ENCODE measurements at places on chromosomes 1 and 21. TPM values are rescaled to one million over a fixed set of nuclear protein-coding genes. Genes with fewer than 3 reads are reported as not detected.

Gene RER1
- total RNA-seq, result 70.1 TPM

Gene PIK3CD
- 130 TPM for total RNA-seq

Gene TRAF3IP3
- 134 TPM for total RNA-seq

Gene FMO5
- 3.0 TPM for total RNA-seq

Gene RIPK4
- not detected for total RNA-seq

Gene TRIM58
- 22.8 TPM for total RNA-seq

Gene TEKT2
- not detected for total RNA-seq

Gene STX12
- total RNA-seq, result 45.4 TPM

Gene SPRR2A
- total RNA-seq, result not detected

Gene GUCA2A
- total RNA-seq, result not detected

Gene LENEP
- 0.60 TPM for total RNA-seq

Gene OR2L13
- total RNA-seq, result 0.60 TPM

Gene SEMA6C
- total RNA-seq, result 2.0 TPM

Gene DNAH14
- total RNA-seq, result 4.7 TPM

Gene TDRD5
- total RNA-seq, result not detected

Gene NR5A2
- total RNA-seq, result not detected

Gene ZNF669
- total RNA-seq, result 11.4 TPM

Gene MARK1
- 2.1 TPM for total RNA-seq

Gene MNDA
- total RNA-seq, result 90.5 TPM

Gene LYPLA2
- 58.4 TPM for total RNA-seq

Gene SPSB1
- 3.5 TPM for total RNA-seq

Gene CCDC181
- total RNA-seq, result not detected

Gene FYB2
- total RNA-seq, result not detected

Gene KCNQ4
- 0.26 TPM for total RNA-seq

Gene TMCC2
- total RNA-seq, result 3.2 TPM

Gene MROH9
- total RNA-seq, result not detected

Gene CD48
- total RNA-seq, result 150 TPM

Gene ATP1A4
- total RNA-seq, result not detected

Gene ADAMTS5
- 29.1 TPM for total RNA-seq

Gene OR2L5
- 0.44 TPM for total RNA-seq

Gene RHBDL2
- total RNA-seq, result 1.9 TPM

Gene SPRR1B
- not detected for total RNA-seq

Gene PIK3C2B
- total RNA-seq, result 66.5 TPM

Gene C8B
- total RNA-seq, result not detected

Gene SLC9C2
- 2.0 TPM for total RNA-seq

Gene DNAJC28
- 1.7 TPM for total RNA-seq

Gene KCNK2
- total RNA-seq, result not detected

Gene EDN2
- total RNA-seq, result not detected

Gene MAP7D1
- 83.5 TPM for total RNA-seq

Gene EXO1
- total RNA-seq, result 4.4 TPM

Gene MAB21L3
- 0.44 TPM for total RNA-seq

Gene TSTD1
- total RNA-seq, result 29.7 TPM

Gene NECTIN4
- not detected for total RNA-seq

Gene SESN2
- total RNA-seq, result 8.6 TPM

Gene ANKRD35
- 0.34 TPM for total RNA-seq

Gene TARDBP
- total RNA-seq, result 159 TPM

Gene AMPD1
- 1.1 TPM for total RNA-seq

Gene NPHP4
- 11.2 TPM for total RNA-seq

Gene FMN2
- 0.13 TPM for total RNA-seq

Gene FOXO6
- total RNA-seq, result 1.6 TPM

Gene ESPN
- total RNA-seq, result 1.6 TPM

Data from spleen (tissue), 13 donors.